ENCODE measurements at places on chromosomes 6 and 20.
A peak's percentile ranks its signal among the peaks of the same experiment; 100 is the strongest.

- H3K27me3 ChIP-seq = peaks cover 3% of the 10 kb centered on the region
- H3K27ac ChIP-seq = no peak overlapping the region
- no peak for DNase-seq
- H3K4me3 ChIP-seq = no peak overlapping the region
- H3K36me3 ChIP-seq = no peaks in the 10 kb centered on the region
Observed at GRCh38 chr6:88561034-88561953, 395.1 kb upstream of the CNR1 start.

DNA sequence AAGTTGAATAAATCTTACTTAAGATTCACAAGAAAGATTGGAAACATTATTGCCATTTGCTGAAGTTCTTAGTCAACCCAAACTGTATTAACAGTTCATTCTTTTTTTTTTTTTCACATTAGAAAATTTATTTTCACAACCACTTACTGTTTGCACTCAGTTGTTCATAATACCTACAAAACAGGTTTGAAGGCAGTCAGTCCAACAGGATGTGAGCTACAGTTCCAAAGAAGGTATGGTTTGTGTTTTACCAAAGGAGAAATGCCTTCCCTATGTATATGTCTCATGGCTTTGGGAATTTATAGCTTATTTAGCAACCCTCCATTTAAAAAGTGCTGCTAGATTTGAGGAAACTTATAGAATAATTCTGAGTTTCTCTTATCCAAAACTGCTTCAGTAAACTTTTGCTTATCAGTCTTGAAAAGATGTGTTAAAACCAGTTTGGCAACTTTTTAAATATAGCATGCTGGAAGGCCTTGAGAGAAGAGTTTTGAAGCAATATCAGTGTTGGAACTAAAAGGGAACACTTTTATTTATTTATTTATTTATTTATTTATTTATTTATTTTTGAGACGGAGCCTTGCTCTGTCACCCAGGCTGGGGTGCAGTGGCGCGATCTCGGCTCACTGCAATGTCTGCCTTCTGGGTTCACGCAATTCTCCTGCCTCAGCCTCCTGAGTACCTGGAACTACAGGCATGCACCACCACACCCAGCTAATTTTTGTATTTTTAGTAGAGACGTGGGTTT is 46.8 kb upstream of the RREB1 start:
- no peaks in the 10 kb centered on the region for H3K4me1 ChIP-seq
- no peak overlapping the region for H3K4me3 ChIP-seq
- H3K27ac ChIP-seq = no peak overlapping the region
- no peaks in the 10 kb centered on the region for H3K27me3 ChIP-seq
- DNase-seq = no peak

GRCh38 chr6:129312880-129313279 is 397.1 kb downstream of the ARHGAP18 start:
- no peak overlapping the region for H3K4me3 ChIP-seq
- DNase-seq = no peak
- H3K27ac ChIP-seq = no peak overlapping the region
- no peaks in the 10 kb centered on the region for H3K27me3 ChIP-seq
- peaks cover 3% of the 10 kb centered on the region for H3K36me3 ChIP-seq
- peaks cover 4% of the 10 kb centered on the region for H3K4me1 ChIP-seq

- H3K36me3 ChIP-seq = peaks cover 4% of the 10 kb centered on the region
- peaks cover 39% of the 10 kb centered on the region for H3K4me1 ChIP-seq
- no peaks in the 10 kb centered on the region for H3K27me3 ChIP-seq
- H3K27ac ChIP-seq = peak overlapping the region; percentile 69
- peak overlapping the region; percentile 84 for H3K4me3 ChIP-seq
Observed at GRCh38 chr6:75600768-75601167, 912 bp upstream of the SENP6 start.

DNA sequence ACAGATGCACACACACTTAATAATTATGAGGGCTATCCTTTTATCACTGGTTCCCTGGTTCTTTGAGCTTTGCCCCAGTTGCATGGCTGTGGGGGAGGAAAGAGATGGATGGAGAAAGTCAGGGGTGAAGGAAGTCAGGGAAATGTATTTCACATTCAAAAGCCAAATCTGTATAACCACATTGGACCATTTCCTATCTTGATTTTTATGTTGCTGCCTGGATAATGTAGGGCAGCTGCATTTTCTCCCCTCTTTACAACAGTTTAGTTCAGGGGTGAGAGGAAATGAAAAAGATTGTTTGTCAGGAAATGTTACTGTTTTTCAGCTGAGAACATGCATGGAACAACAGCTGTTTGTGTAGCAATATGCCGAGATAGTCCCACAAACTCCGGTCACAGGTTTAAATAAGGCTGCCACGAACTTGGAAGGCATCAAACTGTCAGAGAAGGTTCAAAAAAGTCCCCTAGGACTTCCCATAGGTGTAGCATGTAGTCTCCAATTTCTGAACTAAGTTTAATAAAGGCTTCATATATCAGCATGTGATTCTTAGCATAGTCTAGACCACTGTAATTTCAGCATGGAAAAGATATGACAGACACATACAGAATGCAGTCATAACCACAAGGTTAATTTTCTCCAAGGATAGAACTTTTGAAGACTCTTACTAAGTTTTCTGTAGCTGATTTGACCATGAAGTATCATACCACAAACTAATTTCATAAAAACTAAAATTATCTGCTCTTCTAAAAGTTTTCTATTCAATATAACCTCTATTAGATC is 82.1 kb upstream of the COL21A1 start:
- H3K27ac ChIP-seq = no peak overlapping the region
- H3K4me1 ChIP-seq = no peaks in the 10 kb centered on the region
- no peak overlapping the region for H3K4me3 ChIP-seq
- no peaks in the 10 kb centered on the region for H3K27me3 ChIP-seq

DNA sequence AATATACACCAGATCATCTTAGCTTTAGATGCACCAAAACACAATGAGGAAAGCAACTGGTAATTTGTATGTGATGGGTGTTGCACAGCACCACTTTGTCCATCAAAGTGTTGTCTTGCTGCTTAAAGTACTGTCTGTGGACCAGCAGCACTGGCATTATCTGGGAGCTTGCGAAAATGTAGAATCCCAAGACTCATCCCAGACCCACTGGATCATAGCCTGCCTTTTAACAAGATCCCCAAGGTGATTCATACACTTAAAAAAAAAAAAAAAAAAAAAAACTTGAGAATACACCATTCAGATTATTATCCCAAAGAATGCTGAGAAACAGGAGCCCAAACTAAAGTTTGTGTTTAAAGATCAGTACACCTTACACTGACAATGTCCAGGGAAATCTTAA is 123.4 kb downstream of the TASP1 start:
- DNase-seq = no peak
- peaks cover 24% of the 10 kb centered on the region for H3K36me3 ChIP-seq
- no peaks in the 10 kb centered on the region for H3K4me1 ChIP-seq
- no peak overlapping the region for H3K27ac ChIP-seq

DNA sequence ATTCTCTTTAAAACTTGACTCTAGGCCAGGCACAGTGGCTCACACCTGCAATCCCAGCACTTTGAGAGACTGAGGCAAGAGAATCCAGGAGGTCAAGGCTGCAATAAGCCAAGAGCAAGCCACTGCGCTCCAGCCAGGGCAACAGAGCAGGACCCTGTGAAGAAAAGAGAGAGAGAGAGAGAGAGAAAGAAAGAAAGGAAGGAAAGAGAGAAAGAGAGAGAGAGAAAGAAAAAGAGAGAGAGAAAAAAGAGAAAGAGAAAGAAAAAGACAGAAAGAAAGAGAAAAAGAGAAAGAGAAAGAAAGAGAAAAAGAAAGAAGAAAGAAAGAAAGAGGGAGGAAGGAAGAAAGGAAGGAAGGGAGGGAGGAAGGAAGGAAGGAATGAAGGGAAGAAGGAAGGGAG is 76.7 kb downstream of the RIN2 start:
- peaks cover 10% of the 10 kb centered on the region for H3K4me1 ChIP-seq
- no peaks in the 10 kb centered on the region for H3K36me3 ChIP-seq
- no peaks in the 10 kb centered on the region for H3K27me3 ChIP-seq

- H3K27me3 ChIP-seq = peaks cover 14% of the 10 kb centered on the region
- peaks cover 13% of the 10 kb centered on the region for H3K4me1 ChIP-seq
- H3K27ac ChIP-seq = no peak overlapping the region
- peak; percentile 87 for DNase-seq
- peak overlapping the region; percentile 65 for H3K4me3 ChIP-seq
Observed at GRCh38 chr6:44078827-44079671, 48.2 kb downstream of the MRPL14 start.

All from neural crest cell (in vitro differentiated cells).